ENCODE measurements at places on chromosomes 2 and 18. TPM values are rescaled to one million over a fixed set of nuclear protein-coding genes. Genes with fewer than 3 reads are reported as not detected.

DNA sequence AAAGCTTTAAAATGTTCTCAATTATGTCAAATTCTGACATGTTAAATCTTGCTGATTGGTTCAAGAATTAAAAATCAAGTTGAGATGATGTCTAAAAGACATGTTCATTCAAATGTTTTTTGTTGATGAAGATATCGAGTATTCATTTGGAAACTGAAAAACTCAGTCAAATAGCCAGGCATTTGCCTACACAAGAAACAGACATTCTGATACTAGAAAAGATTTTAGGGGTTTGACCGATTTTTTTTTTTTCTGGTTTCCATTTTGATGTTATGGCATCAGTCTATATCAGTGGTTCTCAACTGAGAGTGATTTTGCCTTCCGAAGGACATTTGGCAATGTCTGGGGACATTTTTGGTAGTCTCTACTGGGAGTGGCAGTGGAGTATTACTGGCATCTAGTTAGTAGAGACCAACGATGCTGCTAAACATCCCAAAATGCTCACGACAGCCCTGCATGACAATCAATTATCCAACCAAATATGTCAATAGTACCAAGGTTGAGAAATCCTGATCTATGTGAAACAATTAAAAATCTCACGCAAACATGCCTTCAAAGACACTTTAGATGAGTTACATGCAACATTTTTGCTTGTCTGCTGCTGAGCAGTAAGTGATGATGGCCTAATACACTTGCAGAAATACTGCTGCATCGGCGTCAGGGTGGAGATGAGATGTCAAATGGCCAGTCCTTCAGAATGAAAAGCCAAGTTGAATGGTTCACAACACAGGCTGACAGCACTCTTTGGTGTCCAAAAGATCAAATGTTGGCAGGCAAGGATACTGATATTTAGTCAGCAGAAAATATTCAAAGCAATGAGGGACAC lies 12.5 kb downstream of the RASGRP3 start:
- DNase-seq, result no peak

- peak; percentile 20 for DNase-seq
These were observed 6.1 kb downstream of the NCKAP1 start for GRCh38 chr2:183031911-183032794.

DNA sequence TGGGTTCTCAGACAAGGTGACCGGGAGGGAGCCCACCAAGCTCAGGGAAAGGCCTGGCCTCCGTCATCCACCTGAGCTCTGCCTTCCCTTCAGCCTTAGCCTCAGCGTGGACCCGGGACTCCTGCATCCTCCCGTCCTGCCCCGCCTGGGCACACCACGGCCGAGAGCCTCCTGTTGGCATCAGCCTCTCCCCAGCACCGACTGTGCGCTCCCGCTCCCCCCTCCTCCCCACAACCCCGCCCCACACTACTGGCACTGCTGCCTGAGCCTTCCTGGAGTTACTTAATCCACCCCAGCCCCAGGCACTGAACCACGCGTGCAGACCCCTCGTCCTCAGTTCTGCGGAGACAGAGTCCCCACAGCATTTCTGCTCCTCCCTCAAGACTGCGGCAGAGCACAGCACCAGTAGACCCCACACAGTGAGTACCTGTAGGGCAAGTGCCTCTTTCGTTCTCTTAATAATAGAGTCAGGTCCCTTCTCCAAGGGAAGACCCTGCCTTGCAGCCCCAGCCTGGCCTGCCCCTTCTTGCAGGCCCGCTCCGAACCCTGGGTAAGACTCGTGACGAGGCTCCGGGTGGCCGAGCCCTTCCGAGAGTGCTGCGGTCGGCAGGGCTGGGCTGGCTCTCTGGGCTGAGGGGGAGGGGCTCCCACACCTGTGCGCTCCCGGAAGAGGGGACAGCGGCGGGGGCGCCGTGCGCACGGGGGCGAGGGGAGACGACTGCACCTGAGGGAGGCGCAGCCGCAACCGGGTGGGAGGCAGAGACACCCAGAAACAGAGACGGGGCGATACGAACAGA lies at the start of gene AMER3:
AMER3 (plus strand) TSS at position 285 of the 797 bp plus-strand sequence. CDS start 6,533 bp downstream, outside the sequence.
- no peak for DNase-seq

DNA sequence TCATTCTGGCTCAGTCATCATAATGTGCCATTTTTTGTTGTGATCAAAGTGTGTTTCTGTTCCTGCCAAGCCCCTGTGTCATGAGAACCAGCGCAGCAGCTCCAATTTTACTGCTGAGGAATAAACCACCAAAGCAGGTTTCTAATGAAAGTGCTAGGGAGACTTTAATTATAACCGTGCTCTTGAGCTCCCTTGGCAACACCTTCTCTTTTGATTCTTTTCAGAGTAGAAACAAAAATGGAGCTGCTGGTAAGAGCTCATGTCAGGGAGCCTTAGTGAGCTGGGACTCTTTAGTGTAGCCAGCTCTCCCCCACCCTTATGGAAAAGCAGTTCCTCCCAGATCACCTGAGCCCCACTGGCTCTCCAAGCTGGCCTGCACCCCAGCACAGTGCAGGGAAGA lies 74.3 kb downstream of the LYPD1 start:
- no peak for DNase-seq

DNA sequence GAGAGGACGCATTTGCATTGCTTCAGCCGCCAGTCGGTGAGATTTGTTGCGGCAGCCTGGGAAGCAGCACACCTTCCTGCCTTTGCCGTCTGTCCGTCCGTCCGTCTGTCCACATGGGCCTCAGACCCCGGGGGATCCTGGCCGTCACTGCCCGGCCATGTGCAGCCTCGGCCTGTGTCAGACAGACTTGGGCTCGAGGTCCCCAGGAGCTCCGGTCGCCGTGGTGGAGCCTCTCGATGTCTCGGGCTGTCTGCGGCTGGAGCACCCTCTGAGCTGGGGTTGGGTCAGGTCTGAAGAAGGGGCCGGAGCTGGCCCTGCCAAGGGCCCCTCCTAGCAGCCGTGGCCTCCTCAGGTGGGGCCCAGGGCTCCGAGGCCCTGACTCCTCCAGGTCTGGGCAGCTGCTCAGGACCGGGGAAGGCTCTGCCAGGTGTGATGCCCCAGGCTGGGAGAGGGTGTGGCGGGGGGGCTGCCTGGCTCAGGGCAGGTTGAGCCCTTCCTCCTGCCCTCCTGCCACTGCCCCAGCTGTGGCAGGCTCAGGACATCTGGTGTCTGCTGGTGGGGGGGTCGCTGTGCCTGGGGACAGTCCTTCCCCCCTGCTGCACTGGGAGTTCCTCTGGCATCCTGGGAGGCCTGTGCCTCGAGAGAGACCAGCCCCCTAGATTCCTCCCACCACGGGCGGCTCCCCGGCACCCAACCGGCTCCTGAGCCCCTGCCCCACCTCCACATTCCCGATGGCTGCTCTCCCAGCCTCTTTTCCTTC lies 11.8 kb downstream of the NEU4 start:
- DNase-seq, result no peak

DNA sequence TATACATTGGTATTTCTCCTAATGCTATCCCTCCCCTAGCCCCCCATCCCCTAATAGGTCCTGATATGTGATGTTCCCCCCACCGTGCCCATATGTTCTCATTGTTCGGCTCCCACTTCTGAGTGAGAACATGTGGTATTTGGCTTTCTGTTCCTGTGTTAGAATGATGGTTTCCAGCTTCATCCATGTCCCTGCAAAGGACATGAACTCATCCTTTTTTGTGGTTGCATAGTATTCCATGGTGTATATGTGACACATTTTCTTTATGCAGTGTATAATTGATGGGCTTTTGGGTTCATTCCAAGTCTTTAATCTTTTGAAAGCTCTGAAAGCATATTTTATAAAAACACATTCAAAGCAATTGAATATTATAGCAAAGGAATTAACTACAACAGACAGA lies 1169.4 kb upstream of the ZEB2 start:
- no peak for DNase-seq

DNA sequence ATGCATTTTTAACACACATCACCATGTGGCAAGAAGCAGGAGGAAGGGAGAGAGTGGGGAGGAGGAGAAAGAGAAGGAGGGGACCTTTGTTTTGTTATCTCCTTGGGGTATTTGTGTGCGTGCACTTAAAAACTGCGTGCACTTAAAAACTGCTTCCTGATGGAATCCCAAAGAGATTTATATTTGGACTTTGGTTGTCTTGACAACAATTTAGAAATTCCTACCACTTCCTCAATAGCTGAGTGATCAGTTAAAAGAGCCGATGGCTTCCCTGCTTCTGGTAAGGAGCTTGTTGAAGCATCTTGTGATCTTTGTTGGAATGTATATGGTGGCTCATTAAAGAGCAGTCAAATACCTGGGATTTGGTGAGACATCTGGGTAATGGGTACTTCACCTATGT lies 4.5 kb downstream of the RAB31 start:
- no peak for DNase-seq

DNA sequence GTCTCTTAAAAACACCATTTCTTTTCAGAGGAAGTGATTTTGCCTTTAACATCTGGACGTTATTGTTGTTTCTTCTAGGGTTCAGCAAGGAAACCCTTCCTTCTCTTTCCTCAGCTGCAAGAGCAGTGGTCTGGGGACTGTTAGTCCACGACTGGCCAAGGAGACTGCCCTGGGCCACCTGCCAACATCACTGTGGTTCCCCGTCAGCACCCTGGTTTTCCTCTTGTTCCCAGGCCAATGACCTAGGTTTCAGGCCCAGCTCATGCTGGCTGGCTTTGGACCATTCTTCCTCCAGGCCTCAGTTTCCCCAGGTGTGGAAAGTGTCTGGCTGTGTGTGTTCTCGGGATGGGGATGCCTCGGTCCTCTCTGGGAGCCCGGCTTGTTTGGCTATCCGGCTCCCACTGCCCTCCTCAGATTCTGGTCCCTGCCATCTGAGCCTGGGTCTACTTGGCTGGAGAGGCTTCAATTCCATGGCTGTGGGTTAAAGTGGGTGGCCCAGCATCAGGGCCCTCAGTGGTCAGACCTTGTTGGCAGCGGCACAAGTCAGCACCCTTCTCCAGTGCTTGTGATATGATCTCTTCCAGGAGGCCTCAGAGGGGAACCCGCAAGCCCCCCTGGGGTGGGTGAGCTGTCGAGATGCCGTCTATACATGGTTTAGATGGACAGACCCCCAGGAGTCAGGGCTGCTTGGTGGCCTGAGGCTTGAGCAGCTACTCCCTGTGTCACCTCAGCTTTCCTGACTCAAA lies 234.3 kb upstream of the HS6ST1 start:
- DNase-seq, result no peak

DNA sequence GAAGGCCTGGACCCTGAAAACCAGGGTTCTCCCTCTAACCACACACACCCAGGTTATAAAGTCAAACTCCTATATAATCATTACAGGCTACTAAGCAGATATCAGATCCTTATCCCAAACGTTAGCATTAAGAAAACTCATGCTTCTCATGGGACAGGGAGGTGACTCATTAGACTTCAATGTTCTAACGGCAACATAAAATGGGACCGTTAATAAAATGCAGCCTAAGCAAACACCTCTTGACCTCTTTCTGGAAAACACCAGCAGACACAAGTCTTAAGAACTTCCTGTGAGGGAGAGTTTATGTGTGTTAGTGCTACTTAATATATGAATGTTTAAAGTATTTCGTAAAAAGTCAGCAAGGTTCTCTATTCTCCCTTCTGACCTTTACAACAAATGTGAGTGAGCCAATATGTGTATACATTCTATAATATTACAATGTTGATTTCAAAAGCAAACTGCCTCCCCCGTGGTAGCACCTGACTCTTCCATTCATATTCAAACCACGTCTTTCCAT lies 31.7 kb downstream of the LPIN2 start:
- DNase-seq, result peak; percentile 69

GRCh38 chr2:165594935-165595255 lies 125.4 kb downstream of the CSRNP3 start:
- DNase-seq, result no peak

GRCh38 chr18:62494764-62495163 lies 28.1 kb upstream of the ZCCHC2 start:
- DNase-seq, result no peak

CLEC4F gene
- polyA plus RNA-seq, result not detected

GRHL1 gene
- 1.8 TPM for polyA plus RNA-seq

NR4A2 gene
- 0.26 TPM for polyA plus RNA-seq

SERPINB8 gene
- polyA plus RNA-seq, result 30.8 TPM

MGAT4A gene
- 0.79 TPM for polyA plus RNA-seq

PPP1CB gene
- polyA plus RNA-seq, result 78.5 TPM

C2orf81 gene
- 1.9 TPM for polyA plus RNA-seq

GALR1 gene
- polyA plus RNA-seq, result not detected

Measured in mammary epithelial cell (primary cell).